ENCODE measurements at places on chromosomes 7 and 10.

GRCh38 chr10:17003151-17003550 is 126.5 kb downstream of the CUBN start:
- DNase-seq = no peak

DNA sequence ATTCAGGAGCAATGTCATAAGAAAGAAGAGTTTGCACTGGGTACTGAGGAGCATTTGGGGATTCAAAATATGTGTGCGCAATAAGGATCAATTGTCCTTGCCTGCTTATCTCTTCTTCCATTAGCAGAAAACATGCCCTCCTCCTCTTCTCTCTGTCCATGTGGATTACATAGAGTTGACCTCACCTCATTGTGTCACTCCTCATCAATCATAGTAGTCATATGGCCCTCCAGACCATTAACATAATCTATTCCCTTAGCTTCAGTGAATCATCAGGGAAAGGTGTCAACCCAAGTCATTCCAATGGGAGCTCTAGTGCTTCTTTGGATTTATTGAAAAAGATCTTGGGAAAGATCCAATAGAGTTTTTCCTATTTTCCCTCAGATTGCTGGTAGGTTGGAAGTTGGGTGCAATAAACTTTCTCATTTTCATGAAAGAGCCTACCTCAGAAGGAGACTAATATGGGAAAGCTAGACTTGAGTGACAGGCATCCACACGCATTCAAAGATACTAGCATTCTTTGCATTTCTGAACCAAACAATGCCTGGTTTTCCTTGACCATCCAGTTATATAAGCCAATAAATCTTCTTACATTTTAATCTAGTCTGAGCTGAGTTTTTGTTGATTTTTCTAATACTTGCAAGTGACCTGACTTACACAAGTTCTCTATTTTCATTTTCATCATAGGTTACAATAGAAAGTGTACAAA is 71.5 kb upstream of the FAM13C start:
- no peak for DNase-seq

DNA sequence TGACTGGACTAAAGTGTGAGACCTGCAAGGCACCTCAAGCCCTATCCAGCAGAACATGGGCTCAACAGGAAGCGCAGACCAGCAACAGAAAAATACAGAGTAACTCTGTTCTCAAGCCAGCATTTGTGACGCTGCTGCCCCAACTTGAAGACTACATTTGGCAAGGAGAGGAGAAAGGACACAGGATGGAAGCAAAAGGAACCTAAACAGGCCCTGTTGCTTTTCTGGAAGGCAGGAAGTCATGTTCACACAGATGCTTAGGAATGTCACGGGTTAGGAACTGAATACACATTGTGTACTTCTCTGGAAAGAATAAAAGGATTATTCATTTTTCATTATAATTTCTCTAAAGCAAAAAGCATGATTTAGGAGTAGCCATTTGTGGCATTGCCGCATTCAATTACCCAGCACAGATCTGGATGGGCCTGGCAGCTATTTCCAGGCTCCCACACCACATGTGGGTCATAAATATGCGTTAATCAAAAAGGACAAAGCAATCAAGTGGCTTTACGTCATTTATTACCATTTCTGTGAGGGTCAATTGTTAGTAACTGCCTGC is 19.8 kb upstream of the TOMM7 start:
- DNase-seq = no peak

DNA sequence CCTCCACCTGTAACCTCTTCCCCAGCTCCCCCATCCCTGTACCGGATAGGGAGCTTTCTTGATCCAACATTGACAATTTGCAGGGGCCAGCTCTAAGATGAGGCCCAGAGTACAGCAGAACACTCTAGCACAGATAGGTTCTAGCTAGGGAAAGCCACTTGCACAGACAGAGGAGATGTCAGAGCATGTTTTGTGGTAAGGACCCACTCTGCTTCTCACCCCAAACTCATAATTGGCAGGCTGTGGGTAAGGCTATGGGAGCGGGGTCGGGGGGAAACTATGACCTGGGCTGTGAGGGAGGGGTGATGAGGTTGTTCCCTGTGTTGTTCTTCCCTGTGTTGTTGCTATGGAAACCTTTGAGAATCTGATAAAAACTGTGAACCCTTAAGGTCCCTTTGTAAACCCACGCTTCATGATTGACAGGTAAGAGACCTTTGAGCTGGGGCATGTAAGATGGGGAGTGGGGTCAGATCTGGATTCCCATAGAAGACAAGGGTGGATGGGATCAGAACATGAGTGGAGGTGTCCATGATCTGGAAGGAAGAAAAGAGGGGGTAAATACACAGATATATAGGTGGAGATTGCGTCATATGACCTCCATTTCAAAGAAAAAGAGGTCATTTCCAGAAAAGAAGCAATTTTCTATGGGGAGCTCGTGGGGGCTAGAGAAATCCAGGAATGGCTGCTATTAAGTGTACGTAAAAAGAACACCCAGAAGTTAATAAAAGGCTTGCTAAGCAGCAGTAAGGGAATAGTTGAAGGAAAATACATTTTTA is 4.0 kb downstream of the CALD1 start:
- no peak for DNase-seq

- no peak for DNase-seq
These were observed 25.8 kb upstream of the LEP start for GRCh38 chr7:128215281-128215680.

- no peak for DNase-seq
These were observed 317.1 kb upstream of the SEMA3C start for GRCh38 chr7:81235997-81236396.

- no peak for DNase-seq
These were observed 255.0 kb downstream of the BMPER start for GRCh38 chr7:34160261-34160752.

DNA sequence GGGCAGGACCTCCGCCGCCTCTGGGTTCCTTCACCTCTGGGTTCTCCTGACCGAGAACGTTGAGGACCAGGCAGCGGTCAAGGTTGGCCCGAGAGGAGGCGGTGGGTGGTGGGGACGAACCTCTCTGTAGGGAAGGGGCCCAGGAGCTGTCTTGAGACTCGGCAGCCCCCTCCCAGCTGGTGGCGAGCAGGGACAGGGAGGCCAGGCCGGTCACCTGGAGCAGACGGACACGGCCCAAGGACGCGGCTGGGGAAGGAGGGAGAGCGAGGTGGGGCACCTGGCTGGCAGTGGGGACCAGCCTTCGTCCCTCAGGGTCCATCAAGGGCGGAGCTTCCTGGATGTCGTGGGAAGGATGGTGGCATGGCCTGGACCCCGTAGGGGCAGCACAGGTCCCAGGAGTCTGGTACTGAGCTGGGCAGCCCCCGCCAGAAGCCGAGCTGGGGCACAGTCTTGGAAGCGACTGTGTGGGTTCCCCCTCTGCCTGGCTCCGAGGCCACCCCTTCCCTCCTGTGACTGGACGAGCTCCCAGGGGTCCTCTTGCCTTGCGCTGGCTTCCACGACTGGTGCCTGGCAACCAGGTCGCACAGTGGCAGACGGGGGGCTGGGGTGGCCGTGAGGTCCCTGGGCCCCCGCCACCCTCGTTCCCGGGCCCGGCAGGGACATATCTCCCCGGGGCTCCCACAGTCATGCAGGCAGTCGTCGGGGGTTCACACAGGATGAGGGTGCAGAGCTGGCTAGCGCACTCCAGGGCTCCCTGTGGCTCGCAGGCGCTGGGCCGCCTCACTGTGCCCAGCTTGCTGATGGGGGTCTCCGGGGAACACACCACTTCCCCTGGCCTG is 89.9 kb downstream of the DNAJB6 start:
- no peak for DNase-seq
